ENCODE measurements at places on chromosomes 12 and 14. TPM values are rescaled to one million over a fixed set of nuclear protein-coding genes. Genes with fewer than 3 reads are reported as not detected.

FOXN4 gene
- total RNA-seq, result not detected

LBHD2 gene
- not detected for total RNA-seq

RHOF gene
- 232 TPM for total RNA-seq

PAPLN gene
- 0.35 TPM for total RNA-seq

TSPAN8 gene
- total RNA-seq, result 1.3 TPM

ACVRL1 gene
- 0.40 TPM for total RNA-seq

A2M gene
- not detected for total RNA-seq

CABP1 gene
- total RNA-seq, result not detected

PAN2 gene
- 27.1 TPM for total RNA-seq

TAPBPL gene
- total RNA-seq, result 0.47 TPM

C12orf42 gene
- total RNA-seq, result not detected

GPHB5 gene
- total RNA-seq, result not detected

RERGL gene
- not detected for total RNA-seq

MMP19 gene
- 0.17 TPM for total RNA-seq

PRR4 gene
- total RNA-seq, result 9.3 TPM

MIP gene
- total RNA-seq, result not detected
